Stomach (tissue), 19 donors: ENCODE measurements at places on chromosomes 7 and 10. TPM values are rescaled to one million over a fixed set of nuclear protein-coding genes. Genes with fewer than 3 reads are reported as not detected.

Gene ELFN1
- total RNA-seq, result 0.45 TPM

Gene CTAGE4
- total RNA-seq, result 3.3 TPM

Gene RBP4
- total RNA-seq, result not detected

Gene CTNNA3
- 15.9 TPM for total RNA-seq

Gene SNX8
- total RNA-seq, result 7.7 TPM

Gene SIRT1
- total RNA-seq, result 41.4 TPM

Gene ANKIB1
- 32.4 TPM for total RNA-seq

Gene PLPP4
- not detected for total RNA-seq

Gene GNAT3
- not detected for total RNA-seq

Gene GBX1
- total RNA-seq, result not detected

Gene CLEC5A
- total RNA-seq, result 0.29 TPM

Gene PILRB
- total RNA-seq, result 59.4 TPM

Gene TFEC
- 3.7 TPM for total RNA-seq

Gene PVRIG
- total RNA-seq, result 1.6 TPM

Gene CRHR2
- total RNA-seq, result not detected

Gene AKR1E2
- 2.7 TPM for total RNA-seq

Gene CYP26C1
- 7.0 TPM for total RNA-seq

Gene TMEM176A
- 30.8 TPM for total RNA-seq

Gene SPOCK2
- 17.4 TPM for total RNA-seq

Gene UROS
- total RNA-seq, result 17.4 TPM

Gene BUB3
- total RNA-seq, result 51.3 TPM

Gene SFTPA1
- 1.4 TPM for total RNA-seq

Gene PRKG1
- total RNA-seq, result 26.8 TPM

Gene TAS2R5
- total RNA-seq, result 9.8 TPM

Gene UCN3
- total RNA-seq, result not detected

Gene LRRD1
- not detected for total RNA-seq

Gene WEE2
- total RNA-seq, result not detected

Gene NEUROG3
- total RNA-seq, result not detected

Gene CLRN3
- not detected for total RNA-seq
